ENCODE measurements at places on chromosomes 13 and 19.

GRCh38 chr19:1251330-1252220 lies 3.2 kb downstream of the MIDN start:
- H3K36me3 ChIP-seq, result peaks cover 3% of the 10 kb centered on the region
- peak overlapping the region; percentile 85 for H3K4me3 ChIP-seq
- H3K27me3 ChIP-seq, result no peaks in the 10 kb centered on the region
- H3K27ac ChIP-seq, result peak overlapping the region; percentile 94
- H3K4me1 ChIP-seq, result peaks cover 14% of the 10 kb centered on the region

DNA sequence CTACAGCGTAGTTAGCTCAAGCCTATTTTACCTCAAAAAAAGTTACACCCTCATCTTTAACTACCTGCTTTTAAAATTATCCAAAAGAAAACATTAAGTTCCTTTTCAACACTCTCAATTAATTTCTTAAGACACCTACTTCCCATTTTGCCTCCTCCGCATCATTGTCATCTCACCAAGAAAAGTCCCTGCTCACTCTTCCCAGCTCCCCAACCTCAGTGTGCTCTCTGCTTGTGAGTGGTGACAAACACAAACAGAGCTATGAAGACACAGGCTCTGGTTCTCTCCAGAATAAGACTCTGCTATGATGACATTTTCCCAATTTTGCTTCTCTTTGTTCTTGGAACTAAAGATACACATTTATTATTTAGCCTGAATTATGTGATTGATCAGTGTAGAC lies 385.1 kb upstream of the HTR2A start:
- no peaks in the 10 kb centered on the region for H3K27me3 ChIP-seq
- no peaks in the 10 kb centered on the region for H3K36me3 ChIP-seq
- no peak overlapping the region for H3K27ac ChIP-seq
- no peak for DNase-seq
- H3K4me3 ChIP-seq, result no peak overlapping the region
- no peaks in the 10 kb centered on the region for H3K4me1 ChIP-seq

- H3K36me3 ChIP-seq, result peaks cover 4% of the 10 kb centered on the region
- H3K27ac ChIP-seq, result no peak overlapping the region
These were observed 17.7 kb downstream of the INTS6 start for GRCh38 chr13:51435002-51435578.

GRCh38 chr13:24279327-24280110 lies 29.9 kb upstream of the C1QTNF9 start:
- H3K4me3 ChIP-seq, result no peak overlapping the region
- no peaks in the 10 kb centered on the region for H3K36me3 ChIP-seq
- H3K27ac ChIP-seq, result no peak overlapping the region
- no peaks in the 10 kb centered on the region for H3K27me3 ChIP-seq
- peaks cover 19% of the 10 kb centered on the region for H3K4me1 ChIP-seq

DNA sequence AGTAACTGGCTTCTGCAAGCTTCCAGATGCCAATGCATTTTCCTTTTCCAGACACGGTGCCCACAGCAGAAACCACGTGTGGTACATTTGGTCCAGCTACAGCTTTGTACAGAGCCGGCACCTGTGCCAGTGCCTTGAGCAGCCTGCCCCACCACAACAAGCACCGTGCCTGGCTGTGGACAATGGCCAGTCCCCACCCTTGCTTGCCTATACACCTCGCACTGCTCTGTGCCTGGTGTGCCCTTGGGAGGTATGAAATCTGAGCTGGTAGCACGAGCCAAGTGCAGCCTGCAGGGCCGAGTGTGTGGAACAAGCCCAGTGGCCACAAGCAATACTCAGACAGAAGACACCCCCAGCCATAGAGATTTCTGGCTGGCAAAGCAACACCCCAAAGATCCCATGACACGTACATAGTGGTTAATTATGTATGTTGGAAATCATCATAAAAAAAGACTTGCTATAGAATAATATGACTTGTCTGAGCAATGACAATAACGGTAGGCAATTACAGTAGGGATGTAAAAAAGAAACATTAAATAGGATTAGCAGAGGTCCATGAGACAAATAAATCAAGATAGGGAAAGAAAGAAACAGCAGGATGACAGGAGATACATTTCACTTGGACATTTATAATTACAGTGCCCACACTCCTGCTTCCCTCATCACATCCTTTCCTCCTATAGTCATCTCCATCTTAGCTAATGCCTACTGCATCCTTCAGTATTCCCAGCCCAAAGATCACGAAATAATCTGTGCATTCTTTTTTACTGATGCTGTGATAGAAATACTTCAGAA lies 1399.5 kb downstream of the PCDH9 start:
- H3K36me3 ChIP-seq, result no peaks in the 10 kb centered on the region
- no peak overlapping the region for H3K4me3 ChIP-seq
- no peaks in the 10 kb centered on the region for H3K27me3 ChIP-seq
- DNase-seq, result no peak
- H3K4me1 ChIP-seq, result no peaks in the 10 kb centered on the region

DNA sequence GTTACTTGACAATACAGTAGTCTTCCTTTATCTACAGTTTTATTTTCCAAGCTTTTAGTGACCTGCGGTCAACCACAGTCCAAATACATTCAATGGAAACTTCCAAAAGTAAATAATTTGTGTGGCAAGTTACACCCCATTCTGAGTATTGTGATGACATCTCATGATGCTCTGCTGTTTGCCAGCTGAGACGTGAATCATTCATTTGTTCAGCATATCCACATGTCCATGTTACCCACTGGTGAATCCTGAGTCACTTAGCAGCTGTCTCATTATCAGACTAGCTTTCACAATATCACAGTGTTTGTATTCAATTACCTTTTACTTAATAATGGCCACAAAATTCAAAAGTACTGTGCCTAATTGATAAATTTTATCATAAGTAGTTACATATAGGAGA lies 179.8 kb downstream of the PRR20E start:
- no peak for DNase-seq
- H3K36me3 ChIP-seq, result no peaks in the 10 kb centered on the region
- H3K4me1 ChIP-seq, result peaks cover 5% of the 10 kb centered on the region
- no peak overlapping the region for H3K4me3 ChIP-seq

Measured in mesothelial cell of epicardium (in vitro differentiated cells).